ENCODE measurements at places on chromosomes 2 and 18. TPM values are rescaled to one million over a fixed set of nuclear protein-coding genes. Genes with fewer than 3 reads are reported as not detected.

- no peaks in the 10 kb centered on the region for H3K4me1 ChIP-seq
- DNase-seq, result peak; percentile 59
- no peak overlapping the region for H3K27ac ChIP-seq
- no peaks in the 10 kb centered on the region for H3K27me3 ChIP-seq
Observed at GRCh38 chr18:48667276-48668254, 128.7 kb downstream of the CTIF start.

- no peaks in the 10 kb centered on the region for H3K36me3 ChIP-seq
- no peaks in the 10 kb centered on the region for H3K27me3 ChIP-seq
- no peak overlapping the region for H3K4me3 ChIP-seq
- H3K27ac ChIP-seq, result no peak overlapping the region
Observed at GRCh38 chr2:215619989-215620388, 184.1 kb upstream of the FN1 start.

DNA sequence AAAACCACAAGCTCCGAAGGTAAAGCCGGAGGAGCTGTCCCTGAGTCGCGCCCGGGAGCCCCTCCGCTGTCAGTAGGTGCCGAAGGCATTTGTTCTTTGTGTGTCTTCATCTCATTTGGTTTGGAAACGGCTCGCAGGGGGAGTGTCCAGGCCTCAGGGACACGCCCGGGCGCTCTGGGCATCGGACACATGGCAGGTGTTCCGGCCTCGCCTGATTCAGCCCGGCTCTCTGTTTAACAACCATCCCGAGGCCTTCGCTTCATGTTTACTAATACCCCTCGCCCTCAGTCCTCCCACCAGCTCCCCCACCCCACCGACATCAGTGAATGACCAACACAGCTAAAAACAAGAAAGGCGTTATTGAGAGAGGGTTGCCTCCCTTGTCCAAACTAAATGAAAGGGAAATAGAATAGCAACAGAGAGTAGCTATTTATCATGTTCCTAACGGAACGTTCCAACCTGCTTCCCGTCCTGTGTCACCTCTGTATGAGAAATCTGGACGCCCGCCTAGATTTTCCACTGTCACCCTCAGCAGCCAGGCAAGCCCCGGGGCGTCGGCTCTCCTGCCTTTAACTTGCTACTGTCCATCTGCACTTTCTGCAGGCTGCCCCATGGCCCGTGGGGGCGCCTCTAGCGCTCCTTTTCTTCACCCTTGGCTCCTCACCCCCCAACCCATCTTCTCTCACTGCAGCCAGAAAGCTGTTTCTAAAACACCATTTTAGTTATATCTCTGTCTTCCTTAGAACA, 73.9 kb downstream of the MYCN start:
- no peaks in the 10 kb centered on the region for H3K36me3 ChIP-seq
- DNase-seq, result no peak
- no peak overlapping the region for H3K4me3 ChIP-seq
- H3K27me3 ChIP-seq, result peaks cover 14% of the 10 kb centered on the region
- H3K27ac ChIP-seq, result no peak overlapping the region

- no peaks in the 10 kb centered on the region for H3K27me3 ChIP-seq
- no peaks in the 10 kb centered on the region for H3K36me3 ChIP-seq
- no peak overlapping the region for H3K4me3 ChIP-seq
- H3K27ac ChIP-seq, result no peak overlapping the region
- no peak for DNase-seq
- H3K4me1 ChIP-seq, result no peaks in the 10 kb centered on the region
Observed at GRCh38 chr2:65877331-65878010, 445.1 kb upstream of the SPRED2 start.

DNA sequence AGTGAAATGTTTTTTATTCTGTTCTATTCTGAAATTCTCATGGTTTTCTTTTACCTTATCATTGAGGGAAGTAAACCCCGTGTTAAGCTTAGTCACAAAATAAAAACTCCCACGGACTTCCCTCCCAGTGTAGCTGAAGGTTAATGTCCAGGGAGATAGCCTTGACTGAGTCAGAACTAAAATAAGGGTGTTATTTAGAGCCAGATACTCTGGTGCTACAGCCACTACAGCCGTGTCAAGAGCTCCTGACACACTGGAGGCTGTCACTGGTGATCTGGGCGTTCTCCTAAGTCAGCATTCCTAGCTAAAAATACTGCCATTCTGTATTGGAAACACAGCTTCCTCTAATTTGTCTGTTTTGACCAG, 82.0 kb upstream of the RANBP2 start:
- H3K4me1 ChIP-seq, result peaks cover 5% of the 10 kb centered on the region
- no peak for DNase-seq
- no peaks in the 10 kb centered on the region for H3K36me3 ChIP-seq
- no peak overlapping the region for H3K27ac ChIP-seq
- H3K27me3 ChIP-seq, result no peaks in the 10 kb centered on the region

DNA sequence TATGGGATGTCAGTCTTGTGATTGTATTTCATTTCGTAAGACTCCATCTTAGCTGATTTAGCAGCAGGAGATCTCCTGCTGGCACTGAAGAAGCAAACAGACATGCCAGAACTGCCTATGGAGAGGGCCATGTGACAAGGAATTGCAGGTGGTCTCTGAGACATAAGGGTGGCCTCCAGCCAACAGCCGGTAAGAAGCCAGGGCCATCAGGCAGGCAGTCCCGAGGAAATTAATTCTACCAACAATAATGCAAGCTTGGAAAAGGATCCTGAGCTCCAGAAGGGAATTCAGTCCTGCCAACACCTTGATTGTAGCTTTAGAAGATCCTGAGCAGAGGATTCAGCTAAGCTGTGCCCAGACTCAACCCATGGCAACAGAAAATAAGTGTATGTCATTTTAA, 87.1 kb upstream of the DNAJC10 start:
- H3K4me3 ChIP-seq, result no peak overlapping the region
- H3K27me3 ChIP-seq, result no peaks in the 10 kb centered on the region
- no peaks in the 10 kb centered on the region for H3K36me3 ChIP-seq
- no peak overlapping the region for H3K27ac ChIP-seq
- no peak for DNase-seq

DNA sequence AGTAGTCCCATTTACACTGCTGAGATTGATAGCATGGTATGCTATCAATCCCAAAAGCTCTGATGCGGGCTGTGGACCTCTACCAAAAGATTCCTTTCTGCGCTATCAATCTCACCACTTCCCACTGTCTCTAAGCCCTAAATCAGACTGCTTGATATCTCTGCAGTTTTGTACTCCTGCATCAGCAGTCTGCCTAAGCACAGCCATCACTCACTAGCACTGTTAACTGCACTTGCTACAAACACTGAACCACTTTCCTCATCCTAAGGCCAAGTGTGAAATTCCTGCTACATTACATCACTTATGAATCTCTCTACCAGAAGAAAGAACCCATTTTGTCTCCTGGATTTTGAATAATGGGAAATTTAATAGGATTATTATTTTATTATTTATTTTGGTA, 237.0 kb downstream of the HNMT start:
- H3K4me3 ChIP-seq, result no peak overlapping the region
- no peaks in the 10 kb centered on the region for H3K4me1 ChIP-seq
- H3K27me3 ChIP-seq, result no peaks in the 10 kb centered on the region
- DNase-seq, result no peak

DNA sequence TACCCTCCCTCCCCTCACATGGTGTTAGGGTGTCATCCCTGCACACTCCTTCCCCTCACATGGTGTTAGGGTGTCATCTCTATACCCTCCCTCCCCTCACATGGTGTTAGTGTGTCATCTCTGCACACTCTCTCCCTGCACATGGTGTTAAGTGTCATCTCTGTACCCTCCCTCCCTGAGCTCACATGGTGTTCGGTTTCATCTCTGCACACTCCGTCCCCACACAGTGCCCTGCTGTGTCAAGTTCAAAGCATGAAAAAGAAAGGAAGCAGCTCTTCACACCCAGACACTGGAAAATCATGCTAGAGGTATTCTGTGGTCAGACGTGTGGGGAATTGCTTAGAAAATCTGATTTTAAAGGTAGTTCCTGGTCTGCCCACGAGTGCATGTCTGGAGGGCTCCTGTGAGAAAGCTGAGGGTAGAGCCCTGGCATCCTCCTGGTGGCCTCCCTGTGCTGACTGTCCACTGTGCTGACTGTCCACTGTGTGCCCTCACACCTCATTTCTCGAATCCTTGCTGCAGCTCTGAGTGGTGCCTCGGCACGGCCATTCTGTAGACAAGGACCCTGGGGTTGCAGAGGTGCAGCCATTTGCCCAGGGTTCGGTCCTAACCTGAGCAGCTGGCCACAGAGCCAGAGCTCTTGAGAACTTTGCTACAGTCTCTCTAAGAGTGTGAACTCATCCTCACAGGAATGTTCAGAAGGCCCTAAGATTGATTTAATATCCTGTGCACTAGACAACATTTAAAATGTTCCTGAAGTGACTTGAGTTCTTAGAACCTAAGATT, 69.1 kb upstream of the NFATC1 start:
- H3K4me3 ChIP-seq, result no peak overlapping the region
- no peaks in the 10 kb centered on the region for H3K4me1 ChIP-seq
- no peak overlapping the region for H3K27ac ChIP-seq
- no peak for DNase-seq
- H3K36me3 ChIP-seq, result no peaks in the 10 kb centered on the region
- H3K27me3 ChIP-seq, result no peaks in the 10 kb centered on the region

DNA sequence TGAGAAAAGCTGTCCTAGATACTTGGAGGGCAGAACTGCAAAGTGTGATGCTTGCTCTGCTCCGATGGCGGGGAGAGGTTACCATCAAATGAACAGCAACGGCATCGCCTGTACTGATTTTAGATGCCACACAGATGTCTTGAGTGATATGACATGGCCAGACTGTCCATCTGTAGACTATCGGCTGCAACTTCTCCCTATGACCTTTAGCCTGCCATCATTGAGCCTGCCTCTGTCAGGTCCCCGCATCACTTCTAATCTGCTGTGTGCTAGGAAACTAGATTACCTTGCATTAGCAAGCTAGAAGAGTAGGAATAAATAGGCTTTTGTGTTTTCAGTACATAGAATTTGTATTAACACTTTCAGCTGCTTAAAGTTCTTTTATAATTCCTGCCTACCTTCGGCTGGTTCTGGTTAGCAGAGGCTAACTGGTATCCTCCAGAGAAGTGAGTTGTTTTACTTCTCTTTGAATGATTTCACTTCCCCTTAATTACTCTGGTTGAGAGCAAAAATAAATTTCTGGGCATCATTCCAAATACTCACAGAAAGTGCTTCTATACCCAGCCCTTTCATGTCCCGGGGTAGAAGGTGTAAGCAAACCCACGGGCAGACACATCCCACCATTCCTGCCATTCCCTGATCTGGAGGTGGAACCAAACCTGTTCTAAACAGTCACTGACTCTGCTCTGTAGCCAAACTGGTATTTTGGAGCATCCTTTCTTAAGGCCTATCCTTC, 24.0 kb downstream of the GAREM2 start:
- DNase-seq, result no peak
- H3K4me1 ChIP-seq, result no peaks in the 10 kb centered on the region
- no peak overlapping the region for H3K27ac ChIP-seq
- H3K4me3 ChIP-seq, result no peak overlapping the region
- H3K27me3 ChIP-seq, result no peaks in the 10 kb centered on the region
- H3K36me3 ChIP-seq, result no peaks in the 10 kb centered on the region

- no peak for DNase-seq
- H3K4me3 ChIP-seq, result no peak overlapping the region
- H3K4me1 ChIP-seq, result peaks cover 6% of the 10 kb centered on the region
- H3K27me3 ChIP-seq, result no peaks in the 10 kb centered on the region
- H3K27ac ChIP-seq, result no peak overlapping the region
- H3K36me3 ChIP-seq, result no peaks in the 10 kb centered on the region
Observed at GRCh38 chr2:217902379-217903141, 100.2 kb downstream of the TNS1 start.

GRCh38 chr2:64899081-64899865, 89.9 kb upstream of the SLC1A4 start:
- peaks cover 5% of the 10 kb centered on the region for H3K4me1 ChIP-seq
- H3K27me3 ChIP-seq, result no peaks in the 10 kb centered on the region
- H3K4me3 ChIP-seq, result no peak overlapping the region
- no peak for DNase-seq

GRCh38 chr2:189901664-189902063, 117.4 kb downstream of the PMS1 start:
- no peak for DNase-seq
- H3K27ac ChIP-seq, result no peak overlapping the region
- H3K36me3 ChIP-seq, result no peaks in the 10 kb centered on the region
- H3K4me3 ChIP-seq, result no peak overlapping the region
- H3K27me3 ChIP-seq, result no peaks in the 10 kb centered on the region

DNA sequence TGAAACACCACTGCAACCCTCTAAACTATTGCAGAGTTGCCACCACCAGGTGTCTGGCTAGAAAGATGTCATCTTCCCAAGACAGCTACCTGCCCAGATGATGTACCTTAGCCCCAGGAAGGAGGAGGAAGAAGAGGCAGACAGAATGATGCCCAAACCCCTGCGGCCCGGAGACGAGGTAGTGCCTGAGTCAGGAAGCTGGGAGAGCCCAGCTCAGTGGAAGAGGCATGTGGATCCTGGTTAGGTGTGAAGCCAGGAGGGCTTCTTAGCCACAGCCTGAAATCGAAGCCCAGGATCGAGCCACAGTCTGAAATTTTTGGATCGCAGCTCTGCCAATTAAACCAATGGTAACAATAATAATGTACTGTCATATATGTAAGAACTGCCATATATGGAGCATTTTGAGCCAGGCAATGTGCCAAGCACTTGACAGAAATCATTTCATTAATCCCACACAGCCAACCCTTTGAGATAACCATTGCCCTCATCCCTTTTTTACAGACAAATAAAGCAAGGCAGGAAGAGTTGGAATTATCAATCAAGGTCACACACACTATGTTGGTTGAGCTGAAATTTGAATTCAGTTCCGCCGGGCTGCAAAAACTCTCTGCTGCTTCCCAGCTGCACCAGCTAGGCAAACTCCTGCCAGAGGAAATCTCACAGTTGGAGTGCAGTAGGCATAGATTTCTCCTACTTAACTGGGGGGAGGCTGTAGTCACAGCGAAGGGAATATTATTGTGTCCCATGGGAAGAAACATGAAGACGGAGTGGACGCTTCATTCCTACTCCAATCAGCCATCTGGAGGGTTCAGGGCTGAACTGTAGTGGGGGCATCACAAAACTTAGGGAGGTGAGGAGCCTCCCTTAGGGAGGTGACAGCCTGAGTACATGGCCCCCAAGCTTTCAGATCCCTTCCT, 19.4 kb upstream of the CYP1B1 start:
- H3K4me1 ChIP-seq, result peaks cover 37% of the 10 kb centered on the region
- H3K27me3 ChIP-seq, result peaks cover 44% of the 10 kb centered on the region
- H3K4me3 ChIP-seq, result no peak overlapping the region
- no peaks in the 10 kb centered on the region for H3K36me3 ChIP-seq

- no peaks in the 10 kb centered on the region for H3K36me3 ChIP-seq
- peak; percentile 83 for DNase-seq
- H3K27ac ChIP-seq, result no peak overlapping the region
- H3K27me3 ChIP-seq, result peaks cover 62% of the 10 kb centered on the region
- H3K4me1 ChIP-seq, result peaks cover 42% of the 10 kb centered on the region
- H3K4me3 ChIP-seq, result peak overlapping the region; percentile 69
Observed at GRCh38 chr2:73984922-73985307, 205 bp downstream of the TET3 start.

GRCh38 chr18:5237083-5237722, 40.1 kb upstream of the AKAIN1 start:
- H3K4me3 ChIP-seq, result peak overlapping the region; percentile 71
- no peaks in the 10 kb centered on the region for H3K36me3 ChIP-seq
- peak overlapping the region; percentile 96 for H3K27ac ChIP-seq
- H3K27me3 ChIP-seq, result peaks cover 36% of the 10 kb centered on the region
- peaks cover 24% of the 10 kb centered on the region for H3K4me1 ChIP-seq

Gene CEP76
- total RNA-seq, result 44.8 TPM

Gene C2orf78
- 0.06 TPM for total RNA-seq

Gene ICOS
- not detected for total RNA-seq

Gene AQP12A
- total RNA-seq, result not detected

Gene C1QL2
- not detected for total RNA-seq

Data from neural progenitor cell (in vitro differentiated cells).